ENCODE measurements at places on chromosomes 4 and X.

- no peak for DNase-seq
Observed at GRCh38 chr4:104591510-104591911, 96.8 kb upstream of the CXXC4 start.

DNA sequence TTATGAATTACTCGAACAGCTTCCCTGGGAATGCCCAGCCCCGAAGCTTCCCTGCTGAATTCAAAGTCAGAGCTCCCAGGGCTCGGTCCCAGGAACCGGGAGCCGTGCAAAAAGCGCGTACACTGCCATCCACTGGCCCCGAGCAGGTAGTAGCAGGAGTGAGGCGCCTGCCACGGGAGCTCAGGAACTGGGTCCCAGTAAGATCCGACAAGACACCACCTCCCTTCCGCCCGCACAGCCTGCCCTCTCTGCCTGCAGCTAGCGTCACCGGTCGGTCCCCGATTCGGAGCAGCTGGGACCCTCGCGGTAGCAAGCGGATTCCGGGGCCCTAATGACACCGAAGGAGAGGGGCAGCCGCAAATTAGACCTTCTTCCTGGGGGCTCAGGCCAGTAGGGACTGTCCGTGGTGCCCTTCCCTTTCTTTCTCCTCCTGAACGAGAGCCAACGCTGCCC, 1.2 kb downstream of the CORIN start:
- DNase-seq = peak; percentile 74

- DNase-seq = no peak
Observed at GRCh38 chr4:18203966-18204365, 182.4 kb upstream of the LCORL start.

- no peak for DNase-seq
Observed at GRCh38 chr4:115323106-115323707, 209.8 kb upstream of the NDST4 start.

DNA sequence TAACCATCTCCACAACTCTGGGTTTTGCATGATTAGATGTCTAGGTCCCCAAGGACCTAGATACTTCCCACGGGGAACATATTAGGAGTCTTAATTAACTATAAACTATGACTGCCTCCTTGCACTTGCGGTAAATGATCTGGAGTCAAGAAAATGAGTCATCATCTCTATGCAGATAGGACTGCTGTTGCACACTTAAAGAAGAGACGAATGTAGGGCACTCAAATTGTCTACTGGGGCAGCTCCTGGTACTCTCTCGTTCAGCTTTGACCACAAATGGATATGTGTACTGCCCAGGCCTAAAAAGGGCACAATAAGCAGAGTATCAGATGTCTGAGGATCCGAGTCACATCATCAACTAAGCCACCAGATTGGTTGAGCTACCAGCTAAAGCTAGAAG, 1783.4 kb upstream of the AGA start:
- DNase-seq = no peak

GRCh38 chr4:1041147-1041935, 29.9 kb downstream of the FGFRL1 start:
- no peak for DNase-seq

GRCh38 chr4:118193421-118193820, 159.1 kb downstream of the NDST3 start:
- no peak for DNase-seq

- DNase-seq = no peak
Observed at GRCh38 chr4:73603271-73603710, 16.9 kb downstream of the RASSF6 start.

DNA sequence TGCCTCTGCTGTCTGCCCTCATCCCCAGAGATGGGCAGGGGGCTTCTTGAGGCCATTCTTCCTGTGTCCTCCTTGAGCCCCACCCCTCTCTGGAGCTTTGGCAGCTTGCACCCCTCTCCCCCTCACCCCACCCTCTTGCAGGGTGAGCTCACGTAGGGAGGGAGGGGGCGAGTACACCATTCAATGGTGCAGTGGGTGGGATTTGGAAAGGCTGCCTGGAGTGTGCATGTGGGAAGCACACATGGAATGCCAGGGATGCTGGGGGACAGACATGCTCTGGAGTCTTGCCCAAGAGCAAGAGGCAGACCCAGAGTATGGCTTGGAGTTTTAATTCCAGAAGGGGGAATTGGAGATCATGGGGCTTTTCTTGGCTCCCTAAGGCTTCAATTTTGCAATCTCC, 5.6 kb downstream of the PAK3 start:
- DNase-seq = no peak

DNA sequence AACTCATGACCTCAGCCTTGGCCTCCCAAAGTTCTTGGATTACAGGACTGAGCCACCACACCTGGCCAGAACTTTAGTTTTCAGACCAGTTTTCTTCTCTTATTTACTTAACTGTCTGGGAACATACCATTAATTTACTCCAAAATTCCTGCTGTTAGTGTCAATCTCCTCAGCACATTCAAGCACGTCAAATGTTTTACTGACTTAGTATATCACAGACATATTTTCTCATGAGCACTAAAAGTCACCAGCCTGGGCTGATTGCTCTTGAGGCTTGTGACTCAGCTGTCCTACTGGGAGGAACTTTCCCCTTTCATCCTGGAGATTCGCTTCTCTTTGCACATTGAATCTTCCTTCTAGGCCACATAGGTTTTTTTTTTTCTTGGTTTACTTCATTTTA, 109.6 kb downstream of the PCDH18 start:
- no peak for DNase-seq

DNA sequence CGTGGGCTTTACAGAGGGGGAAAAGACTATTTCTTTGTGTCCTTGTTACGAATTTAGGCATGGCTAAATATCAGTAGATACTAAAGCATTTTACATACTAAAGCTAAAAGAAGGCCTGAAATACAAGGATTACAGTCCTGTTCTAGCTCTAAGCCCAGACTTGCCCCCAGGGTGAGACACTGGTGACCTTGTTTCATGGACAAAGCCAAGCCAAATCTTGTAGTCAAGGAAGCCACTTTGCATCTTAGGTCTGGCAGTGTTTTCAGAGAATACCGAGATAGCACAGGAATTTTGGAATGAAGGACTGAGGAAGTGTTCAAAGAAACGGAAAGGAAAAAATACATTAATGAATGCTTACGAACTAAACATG, 733 bp upstream of the G3BP2 start:
- DNase-seq = no peak

- peak; percentile 67 for DNase-seq
Observed at GRCh38 chr4:121462660-121463261, 81.9 kb upstream of the QRFPR start.

DNA sequence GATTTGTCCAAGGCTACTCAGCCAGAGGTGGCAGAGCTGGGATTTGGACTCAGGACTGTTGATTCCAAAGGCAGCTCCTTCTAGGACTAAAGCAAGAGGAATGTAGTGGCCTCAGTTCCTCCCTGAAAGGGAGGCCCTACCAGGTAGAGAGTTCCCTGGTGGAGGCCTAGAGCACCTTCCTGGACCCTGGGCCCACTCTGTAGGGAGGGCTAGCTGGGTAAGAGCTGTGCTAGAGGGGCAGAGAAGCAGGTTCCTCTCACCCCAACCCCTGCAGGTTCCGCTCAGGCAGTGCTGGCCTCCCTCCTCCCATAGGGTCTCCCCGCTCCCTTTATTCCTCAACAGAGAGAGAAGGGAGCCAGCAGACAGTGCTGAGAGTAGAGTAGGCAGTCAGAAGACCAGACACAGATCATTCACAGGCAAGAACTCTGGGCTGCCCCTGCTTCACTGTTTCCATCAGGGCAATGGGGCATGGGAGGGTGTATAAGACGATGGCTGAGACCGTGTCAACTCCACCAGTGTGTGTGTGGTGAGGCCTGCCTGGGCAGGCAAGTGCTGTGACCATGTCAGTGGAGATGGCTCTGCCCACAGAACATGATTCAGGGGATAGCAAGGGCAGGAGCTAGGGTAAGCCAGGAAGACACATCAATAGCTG, 12.4 kb upstream of the PJA1 start:
- no peak for DNase-seq

Data from HFFc6 (cell line).